COR-L47 (cell line): ENCODE measurements at places on chromosomes 4 and X.

- peak; percentile 54 for DNase-seq
These were observed 657 bp downstream of the TCEAL8 start for GRCh38 chrX:103254171-103254824.

GRCh38 chrX:67100031-67100884 lies 443.6 kb upstream of the AR start:
- DNase-seq: no peak

- DNase-seq: no peak
These were observed 6.6 kb downstream of the SYN1 start for GRCh38 chrX:47613082-47613481.

DNA sequence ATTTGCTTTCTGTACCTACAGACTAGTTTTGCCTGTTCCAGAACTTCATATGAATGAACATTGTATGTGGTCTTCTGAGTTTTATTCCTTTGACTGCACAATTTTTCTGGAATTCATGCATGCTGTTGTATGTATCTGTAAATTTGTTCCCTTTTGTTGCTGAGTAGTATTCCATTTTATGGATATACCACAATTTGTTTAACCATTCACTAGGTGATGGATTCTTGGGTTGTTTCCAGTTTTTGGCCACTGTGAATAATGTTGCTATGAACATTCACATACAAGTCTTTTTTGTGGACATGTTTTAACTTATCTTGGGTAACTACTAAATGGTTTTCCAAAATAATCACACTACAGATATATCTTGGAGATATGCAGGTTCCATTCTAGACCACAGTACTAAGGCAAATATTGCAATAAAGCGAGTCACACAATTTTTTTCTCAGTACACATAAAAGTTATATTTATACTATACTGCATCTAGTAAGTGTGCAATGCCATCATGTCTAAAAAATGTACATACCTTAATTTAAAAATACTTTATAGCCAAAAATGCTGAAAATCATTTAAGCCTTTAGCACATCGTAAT lies 58.7 kb downstream of the TSPAN5 start:
- DNase-seq: no peak

DNA sequence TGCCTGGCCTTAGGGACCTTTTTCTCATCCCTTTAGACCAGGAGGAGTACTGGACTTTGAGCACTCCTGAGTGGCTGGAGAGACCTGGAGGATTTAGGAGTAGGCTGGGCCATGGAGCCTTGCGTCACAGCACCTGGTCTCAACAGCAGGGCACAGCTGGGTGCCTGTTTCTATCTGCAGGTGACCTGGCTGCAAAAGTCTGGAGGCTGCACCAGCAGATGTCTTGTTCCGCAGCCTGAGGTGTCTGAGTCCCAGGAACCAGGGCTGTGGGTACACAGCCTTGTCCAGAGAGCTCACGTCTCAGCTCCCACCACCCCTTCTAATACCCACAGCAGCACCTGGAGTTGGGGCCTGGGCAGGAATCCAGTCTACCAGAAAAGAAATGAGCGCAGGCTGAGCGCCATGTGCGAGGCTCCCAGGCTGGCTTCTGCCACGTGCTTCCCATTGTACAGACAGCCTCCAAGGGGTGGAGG lies 5.0 kb upstream of the NSD2 start:
- peak; percentile 68 for DNase-seq

GRCh38 chr4:145786261-145786660 lies 106.3 kb downstream of the C4orf51 start:
- DNase-seq: no peak

DNA sequence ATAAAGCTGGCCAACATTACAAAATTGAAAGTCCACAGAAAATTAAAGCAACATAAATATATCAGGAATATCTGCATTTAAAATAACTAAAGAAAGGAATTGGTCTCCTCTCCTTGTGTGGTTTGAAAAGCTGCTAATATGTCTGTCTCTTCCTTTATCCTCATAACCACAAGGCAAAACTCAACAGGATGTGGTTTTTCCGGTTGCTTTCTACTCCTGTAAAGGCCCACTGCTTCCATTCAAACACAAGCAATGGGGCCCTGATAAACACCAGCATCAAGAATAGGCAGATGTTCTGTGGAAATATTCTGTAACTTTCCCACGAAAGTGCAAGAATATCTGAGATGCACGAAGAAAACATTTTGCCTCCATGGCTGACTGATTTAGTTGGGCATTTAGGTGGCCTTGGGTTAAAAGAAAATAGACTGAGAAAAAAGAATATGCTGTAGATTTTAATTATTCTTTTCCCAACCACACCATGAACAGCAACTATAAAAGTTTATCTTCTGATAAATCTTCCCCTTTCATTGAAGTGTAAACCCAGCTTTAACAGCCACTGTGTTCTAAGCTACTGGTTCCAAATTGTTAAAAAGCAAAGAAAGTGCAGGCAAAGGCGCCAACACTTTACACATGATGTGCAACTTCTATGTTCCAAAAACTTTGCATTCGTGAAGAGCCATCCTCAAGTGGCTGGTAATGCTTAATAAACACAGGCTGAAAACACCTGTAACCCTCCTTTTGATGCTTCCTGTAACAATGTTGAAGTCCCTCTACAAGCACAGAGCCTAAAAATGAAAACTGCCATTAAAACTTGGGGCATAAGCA lies 50.5 kb upstream of the NDST3 start:
- no peak for DNase-seq

DNA sequence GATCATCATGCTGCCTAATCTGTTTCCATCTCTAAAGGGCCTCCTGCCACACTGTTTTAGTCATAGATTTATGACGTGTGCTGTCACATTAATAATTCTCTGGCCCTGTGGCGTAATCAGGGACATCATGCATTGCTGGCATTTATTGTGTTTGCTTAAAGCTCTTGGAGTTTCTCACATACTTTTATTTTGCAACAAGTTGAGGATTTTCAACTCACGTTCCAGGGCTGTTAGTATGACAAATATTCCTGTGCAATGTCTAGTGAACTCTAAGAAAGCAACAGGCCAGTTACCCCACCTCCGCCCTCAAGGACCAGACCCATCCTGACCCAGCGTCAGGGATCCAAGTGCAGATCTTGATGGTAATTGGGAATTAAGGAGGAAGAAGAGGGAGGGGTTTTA lies 7.8 kb upstream of the PIGA start:
- DNase-seq: no peak

DNA sequence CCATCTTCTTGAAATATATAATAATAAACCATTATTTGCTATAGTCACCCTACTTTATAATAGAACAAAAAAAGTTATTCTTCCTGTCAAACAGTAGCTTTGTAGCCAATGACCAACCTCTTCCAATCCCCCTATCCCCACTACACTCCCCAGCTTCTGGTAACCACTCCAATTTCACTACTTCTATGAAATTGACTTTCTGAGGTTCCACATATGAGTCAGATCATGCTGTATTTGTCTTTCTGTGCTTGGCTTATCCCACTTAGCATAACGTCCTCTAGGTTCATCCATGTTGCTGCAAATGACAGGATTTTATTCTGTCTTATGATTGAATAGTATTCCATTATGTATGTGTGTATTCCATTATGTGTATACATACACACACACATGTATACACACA lies 809.7 kb upstream of the NDST4 start:
- DNase-seq: no peak

DNA sequence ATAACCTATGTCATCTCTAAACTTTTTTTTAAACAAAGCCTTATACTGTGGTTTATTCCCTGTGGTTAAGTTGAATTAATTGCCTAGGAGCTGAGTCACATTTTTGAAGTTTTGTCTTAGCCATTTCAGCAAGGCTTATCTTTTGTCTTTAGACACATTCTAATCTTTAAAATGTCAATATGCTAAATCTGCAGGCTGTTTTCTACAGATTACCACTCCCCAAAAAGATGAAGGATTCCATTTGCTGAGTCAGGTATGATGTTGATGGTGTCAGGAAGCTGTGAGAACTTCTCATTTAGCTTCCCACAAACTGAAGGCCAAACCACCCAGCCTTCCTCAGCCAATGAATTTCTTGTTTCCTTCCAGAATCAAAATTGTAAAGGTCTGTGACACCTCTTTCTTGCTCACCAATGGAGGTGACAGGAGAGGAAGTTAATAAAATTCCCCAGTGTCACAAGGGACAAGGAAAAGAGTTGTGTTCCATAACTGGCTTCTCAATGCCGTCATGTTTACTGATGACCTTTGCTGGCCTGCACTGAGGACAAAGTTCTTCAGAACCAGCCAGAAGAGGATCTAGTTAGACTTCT lies 3.7 kb upstream of the CXCL6 start:
- DNase-seq: no peak

DNA sequence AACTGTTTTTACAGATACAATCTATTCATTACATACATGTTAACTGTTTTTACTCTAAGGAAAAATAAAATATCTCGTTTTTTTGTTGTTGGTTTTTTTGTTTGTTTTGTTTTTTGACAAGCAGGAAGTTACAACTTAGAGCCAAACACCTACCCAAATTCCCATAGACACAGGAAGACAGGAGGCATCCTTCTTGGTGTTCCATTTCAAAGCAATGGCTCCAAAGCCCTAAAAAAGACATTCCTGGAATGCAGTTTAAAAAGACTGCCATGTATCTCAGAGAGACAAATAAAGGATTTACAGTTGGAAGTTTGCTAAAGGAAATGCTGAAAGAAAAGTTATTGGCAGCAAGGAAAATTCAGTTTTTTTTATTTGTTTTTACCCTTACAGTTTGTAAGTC lies 16.7 kb downstream of the ETFDH start:
- no peak for DNase-seq

- DNase-seq: no peak
These were observed 376.5 kb downstream of the CCSER1 start for GRCh38 chr4:90503677-90504076.

DNA sequence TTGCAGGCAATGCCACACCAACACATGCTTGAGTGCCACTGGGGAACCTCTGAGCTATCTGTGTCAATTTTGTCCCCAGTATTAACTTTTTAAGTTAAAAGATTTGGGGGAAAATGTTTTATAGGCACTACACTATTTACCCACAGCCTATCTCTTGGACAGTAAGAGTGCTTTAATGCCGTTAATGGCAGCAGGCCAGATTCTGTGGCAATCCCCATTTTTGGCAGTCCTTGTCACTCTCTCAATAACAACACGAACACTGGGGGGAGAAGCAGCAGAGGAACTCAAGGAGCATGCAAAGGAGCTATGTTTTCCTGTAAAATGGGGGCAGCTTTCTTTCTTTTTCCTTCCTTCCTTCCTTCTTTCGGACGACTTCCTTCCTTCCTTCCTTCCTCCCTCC lies 168.6 kb downstream of the NSUN7 start:
- peak; percentile 46 for DNase-seq

DNA sequence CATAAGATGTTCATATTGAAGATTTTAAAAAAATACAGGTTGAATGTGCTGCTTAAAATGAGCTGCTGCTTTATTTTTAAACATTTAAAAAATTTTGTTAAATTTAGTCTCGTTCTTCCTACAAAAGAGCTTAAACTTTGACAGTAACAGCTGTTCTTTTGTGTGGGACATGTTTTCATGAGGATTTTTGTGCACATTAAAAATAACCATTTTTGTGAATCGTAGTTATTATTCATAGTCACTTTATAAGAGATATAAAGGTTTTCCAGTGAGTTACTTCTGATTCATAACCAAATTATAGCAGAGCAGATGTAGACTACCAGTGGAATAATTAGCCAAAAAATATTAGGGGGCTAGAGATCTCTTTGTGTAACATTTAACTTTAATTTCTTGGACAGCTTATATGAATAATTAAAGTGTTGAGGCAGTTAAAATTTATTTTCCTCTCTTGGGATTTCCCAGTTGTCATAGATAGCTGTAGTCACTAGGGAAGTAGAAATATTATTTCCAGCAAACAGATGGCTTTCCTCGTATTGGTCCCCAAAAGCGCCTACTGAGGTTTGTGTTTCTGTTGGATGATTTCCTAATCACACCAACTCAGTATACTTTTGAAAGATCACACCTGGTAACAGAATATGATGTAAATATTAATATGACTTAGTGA lies 24.2 kb downstream of the RBPJ start:
- DNase-seq: no peak
